Dermis lymphatic vessel endothelial cell (primary cell): ENCODE measurements at places on chromosomes 1 and 21. TPM values are rescaled to one million over a fixed set of nuclear protein-coding genes. Genes with fewer than 3 reads are reported as not detected.

Gene CGN
- 0.11 and 0.26 TPM in 2 replicates for total RNA-seq

Gene PM20D1
- total RNA-seq = 0.22 and 0.26 TPM in 2 replicates

Gene OLFM3
- total RNA-seq = not detected in 2 replicates

Gene FAM163A
- total RNA-seq = 0.09 and 0.33 TPM in 2 replicates

Gene PTPN7
- not detected in 2 replicates for total RNA-seq

Gene RASSF5
- total RNA-seq = 0.09 and 0.11 TPM in 2 replicates

Gene IQGAP3
- total RNA-seq = 2.4 and 2.8 TPM in 2 replicates

Gene TNFRSF8
- total RNA-seq = under 0.01 TPM in 1 of 2 replicates, not detected in the other

Gene MYCL
- total RNA-seq = 0.22 and 0.26 TPM in 2 replicates

Gene ACOT11
- 2.6 and 5.2 TPM in 2 replicates for total RNA-seq

Gene PLA2G4A
- total RNA-seq = 14.8 and 15.7 TPM in 2 replicates

Gene BNIPL
- under 0.01 and 0.09 TPM in 2 replicates for total RNA-seq

Gene CEP170
- 83.2 and 95.7 TPM in 2 replicates for total RNA-seq

Gene HRNR
- not detected in 2 replicates for total RNA-seq
